Stimulated activated CD8-positive, alpha-beta memory T cell treated with anti-CD3 and anti-CD28 coated beads, Interleukin-15, amount 100 ng/mL, for 4 hours (primary cell): ENCODE measurements at places on chromosomes 5 and 9.
A peak's percentile ranks its signal among the peaks of the same experiment; 100 is the strongest.

DNA sequence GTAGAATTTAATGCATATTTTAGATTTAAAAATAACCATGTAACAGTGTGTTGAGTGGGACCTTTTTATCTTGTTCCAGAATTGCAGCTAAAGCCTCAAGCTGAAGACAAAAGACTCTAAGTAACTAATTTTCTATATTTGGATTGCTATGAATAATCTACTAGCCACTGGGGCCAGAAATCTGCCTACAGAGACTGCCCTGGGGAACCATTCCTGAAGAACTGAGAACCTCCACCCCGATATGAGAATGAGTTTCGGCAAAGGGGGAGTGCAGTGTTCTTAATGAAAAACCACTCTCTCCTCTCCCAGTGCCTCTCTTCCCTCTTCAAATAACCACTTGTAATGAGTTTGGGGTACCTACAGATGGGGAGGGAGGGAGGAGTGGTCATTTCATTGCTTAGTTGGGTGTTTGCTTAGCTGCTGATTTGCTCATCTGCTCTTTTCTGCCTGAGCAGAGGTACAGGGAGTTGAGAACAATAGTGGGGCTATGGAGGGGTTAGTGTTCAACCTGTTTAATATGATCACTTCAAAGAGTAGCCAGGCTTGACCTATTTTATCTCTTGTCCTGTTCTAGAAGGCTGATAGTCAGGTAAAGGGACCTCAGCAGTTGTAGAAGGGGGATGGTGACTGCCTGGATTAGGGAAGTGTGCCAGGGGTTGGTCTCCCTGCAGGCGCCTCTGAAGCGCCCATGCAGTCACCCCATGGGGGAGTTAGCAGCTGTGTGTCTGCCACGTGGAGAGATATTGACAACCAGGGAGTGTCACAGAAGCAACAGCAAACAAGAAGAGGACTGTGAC lies 47.7 kb downstream of the ATG10 start:
- no peak for DNase-seq

DNA sequence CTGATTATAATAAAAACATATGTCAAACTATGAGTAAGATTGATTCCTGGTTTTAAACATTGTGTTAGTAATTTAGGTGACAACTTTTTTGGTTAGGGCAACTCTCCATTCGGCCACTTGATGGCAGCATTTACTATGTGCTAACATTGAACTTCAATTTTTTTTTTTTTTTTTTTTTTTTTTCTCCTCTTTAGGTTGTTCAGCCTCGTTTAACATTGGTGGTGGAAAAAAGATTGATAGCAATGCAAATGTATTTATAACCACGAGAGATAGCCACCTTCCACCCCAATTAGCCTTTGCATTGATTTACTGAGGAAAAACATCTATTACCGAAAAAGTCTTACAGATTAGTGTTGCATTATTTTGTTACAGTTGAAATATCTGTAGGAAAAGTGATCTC lies 159.1 kb downstream of the CSNK1G3 start:
- peak; percentile 6 for DNase-seq

DNA sequence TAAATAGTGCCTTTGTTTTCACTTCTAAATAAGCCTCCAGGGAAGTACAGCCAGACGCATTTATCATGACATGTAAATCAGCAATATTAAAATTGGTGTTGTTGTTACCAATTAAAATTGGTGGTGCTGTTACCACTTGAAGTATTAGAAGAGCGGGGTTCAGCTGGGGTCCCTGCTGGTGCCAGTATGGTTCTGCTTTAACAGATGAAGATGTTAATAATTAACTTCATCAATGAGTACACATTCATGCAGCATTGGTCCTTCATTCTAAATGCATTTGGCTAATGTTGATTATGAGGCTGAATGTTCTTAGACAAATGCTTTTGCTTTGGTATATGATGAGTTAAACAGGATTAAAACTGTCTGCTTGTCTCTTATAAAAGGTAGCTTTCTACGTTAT lies 67.6 kb upstream of the TMC1 start:
- no peak for DNase-seq

DNA sequence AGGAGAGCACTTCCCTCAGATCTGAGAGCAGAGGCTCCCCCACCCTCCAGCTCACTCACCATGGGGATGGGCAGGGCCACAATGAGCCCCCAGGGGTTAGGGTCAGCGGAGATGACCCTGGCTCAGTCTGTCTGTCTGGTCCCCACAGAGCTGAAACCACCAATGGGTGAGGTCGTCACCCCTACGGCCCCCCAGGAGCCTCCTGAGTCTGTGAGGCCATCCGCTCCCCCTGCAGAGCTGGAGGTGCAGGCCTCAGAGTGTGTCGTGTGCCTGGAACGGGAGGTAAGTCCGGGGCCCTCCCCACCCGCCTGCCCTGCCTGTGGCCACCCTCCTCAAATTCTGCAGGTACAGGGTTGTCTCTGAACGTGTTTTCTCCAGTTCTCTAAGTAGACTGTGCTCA lies 49.6 kb downstream of the LRSAM1 start:
- no peak for DNase-seq

GRCh38 chr5:109922381-109922995 lies 232.8 kb downstream of the MAN2A1 start:
- DNase-seq: no peak

DNA sequence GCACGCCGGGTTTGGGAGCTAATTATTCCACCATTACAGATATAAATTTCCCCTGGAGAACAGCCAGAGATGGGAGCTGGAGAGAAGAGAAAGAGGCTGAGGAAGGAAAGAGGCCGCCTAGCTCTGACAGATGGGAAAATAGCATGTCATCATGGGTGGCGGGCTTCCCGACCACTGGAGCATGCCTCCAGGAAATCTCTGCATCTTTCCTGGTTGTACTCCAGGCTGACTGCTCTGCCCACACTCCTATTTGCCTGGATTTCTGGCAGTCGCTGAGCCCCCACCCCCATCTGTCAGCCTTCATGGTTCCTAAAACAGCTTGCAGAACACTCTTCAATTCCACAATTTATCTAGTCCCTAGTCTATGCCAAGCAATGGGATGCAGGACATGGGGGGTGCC lies 14.3 kb upstream of the GABRP start:
- no peak for DNase-seq

DNA sequence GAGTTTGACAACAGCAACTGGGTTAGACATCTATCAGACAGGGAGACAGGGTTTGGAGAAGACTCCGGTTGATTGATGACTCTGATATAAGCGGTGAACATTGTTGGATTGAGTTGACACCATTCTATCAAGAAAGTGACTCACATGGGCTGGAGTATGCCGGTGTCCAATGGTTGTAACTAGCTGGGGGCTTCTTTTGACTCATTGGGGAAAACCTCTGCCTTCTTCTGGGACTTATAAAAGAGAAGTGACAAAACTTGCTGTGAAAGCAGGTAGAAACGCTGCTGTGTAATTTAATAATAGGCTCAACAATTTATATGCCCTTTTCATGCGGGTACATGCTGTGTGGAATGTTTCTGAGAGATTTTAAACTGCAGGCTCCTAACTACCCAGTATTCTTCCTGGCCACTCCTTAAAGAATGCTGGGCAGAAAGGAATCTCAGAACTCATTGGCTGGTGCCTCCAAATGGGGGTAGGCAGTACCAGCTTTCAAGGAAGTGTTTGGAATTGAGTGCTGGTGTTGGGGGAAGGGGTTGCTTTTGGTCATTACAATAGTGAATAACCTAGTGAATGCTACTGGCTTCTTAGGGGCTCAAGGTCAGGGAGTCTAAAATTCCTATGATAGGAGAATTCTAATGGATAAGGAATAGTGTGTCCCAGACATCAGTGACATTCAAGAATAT lies 43.9 kb downstream of the FYB1 start:
- no peak for DNase-seq

GRCh38 chr5:89255845-89256463 lies 373.0 kb upstream of the MEF2C start:
- DNase-seq: no peak

DNA sequence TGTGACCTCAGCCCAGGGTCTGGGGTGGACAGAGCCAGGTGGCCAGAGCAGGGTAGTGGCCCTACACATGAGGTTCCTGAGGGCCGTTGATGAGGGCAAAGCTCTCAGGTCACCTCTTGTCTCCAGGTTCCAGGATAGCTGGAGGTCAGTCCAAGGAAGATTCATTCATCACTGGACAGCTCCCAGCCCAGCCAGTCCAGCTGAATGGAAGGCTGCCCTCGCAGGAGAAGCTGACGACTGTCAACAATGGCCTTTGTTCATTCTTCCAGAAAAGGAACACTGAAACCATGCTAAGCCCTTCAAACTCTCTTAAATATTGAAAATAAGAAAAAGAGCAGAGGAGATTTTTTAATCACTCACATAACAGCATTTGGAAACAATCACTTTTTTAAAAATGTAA lies 169.7 kb upstream of the TBCA start:
- DNase-seq: no peak

GRCh38 chr5:177130211-177131018 lies 3.2 kb upstream of the NSD1 start:
- no peak for DNase-seq

- DNase-seq: no peak
These were observed at the start of gene PRUNE2 for GRCh38 chr9:76905791-76906646. TSS of gene PRUNE2 (minus strand) at chr9:76906114. CDS start at chr9:76905963, 151 bp downstream.

DNA sequence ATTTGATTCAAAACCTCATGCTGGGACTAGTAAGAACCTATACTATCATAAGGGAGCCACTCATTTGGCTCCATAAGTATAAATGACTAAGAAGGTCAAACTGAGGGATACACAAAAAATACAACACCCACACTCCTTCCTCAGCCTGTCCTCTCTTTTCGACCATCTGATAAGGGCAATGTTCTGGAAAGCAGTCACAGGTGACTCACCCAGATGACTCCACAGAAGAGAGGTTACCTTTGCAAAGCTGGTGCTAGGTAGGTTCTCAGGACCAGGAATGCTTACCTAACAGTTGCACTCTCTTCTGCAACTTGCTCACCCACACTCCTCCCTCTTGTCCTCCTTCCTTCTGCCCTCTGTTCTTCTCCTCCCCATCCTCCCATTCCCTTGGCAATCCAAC lies 32.9 kb downstream of the LHFPL2 start:
- no peak for DNase-seq

DNA sequence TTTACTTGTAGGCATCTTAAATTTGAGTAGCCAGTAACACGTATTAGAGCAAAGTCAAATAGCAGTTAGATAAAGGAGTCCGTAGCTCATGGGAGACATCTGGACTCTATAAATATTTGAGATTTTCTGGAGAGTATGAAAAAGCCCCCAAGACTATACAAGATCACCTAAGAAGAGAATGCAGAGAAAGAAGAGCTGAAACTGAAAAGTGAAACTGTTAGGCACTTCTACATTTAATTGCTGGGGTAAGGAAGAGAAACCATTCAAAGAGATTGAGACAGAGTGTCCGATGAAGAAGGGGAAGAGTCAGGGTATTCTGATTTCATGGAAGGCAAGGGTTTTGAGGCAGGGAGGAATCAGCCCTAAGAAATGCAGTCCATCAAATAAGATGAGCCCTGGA lies 2372.1 kb downstream of the MAT2B start:
- no peak for DNase-seq

DNA sequence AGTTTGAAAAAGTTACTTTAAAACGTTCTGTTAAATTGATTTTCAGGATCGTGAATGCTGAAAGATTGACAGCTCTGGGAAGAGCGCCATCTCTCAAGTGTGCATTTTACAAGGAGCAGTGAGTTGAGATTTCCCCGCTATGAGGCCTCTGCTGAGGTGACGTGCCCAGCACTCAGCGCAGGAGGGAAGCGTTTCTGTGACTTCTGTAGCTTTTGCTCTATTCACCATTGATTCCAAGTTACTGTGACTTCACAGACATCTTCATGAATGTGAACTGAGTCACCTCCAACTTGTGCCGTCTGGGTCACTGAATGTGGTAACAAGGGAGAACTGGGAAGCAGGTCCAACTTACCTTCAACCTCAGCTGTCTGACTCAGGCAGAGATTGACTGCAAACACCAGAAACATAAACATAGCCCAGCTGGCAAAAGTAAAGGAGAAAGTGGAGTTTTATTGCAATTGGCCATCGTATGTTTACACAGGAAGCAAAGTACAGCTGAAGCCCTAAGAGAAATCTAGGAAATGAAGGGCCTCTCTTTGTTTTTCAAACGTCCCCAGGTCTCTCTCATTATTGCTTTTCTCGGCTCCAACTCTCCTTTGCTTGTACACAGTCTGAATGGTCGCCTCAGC lies 428.8 kb upstream of the CLINT1 start:
- no peak for DNase-seq

GRCh38 chr5:80057099-80057498 lies 22.0 kb downstream of the THBS4 start:
- no peak for DNase-seq

DNA sequence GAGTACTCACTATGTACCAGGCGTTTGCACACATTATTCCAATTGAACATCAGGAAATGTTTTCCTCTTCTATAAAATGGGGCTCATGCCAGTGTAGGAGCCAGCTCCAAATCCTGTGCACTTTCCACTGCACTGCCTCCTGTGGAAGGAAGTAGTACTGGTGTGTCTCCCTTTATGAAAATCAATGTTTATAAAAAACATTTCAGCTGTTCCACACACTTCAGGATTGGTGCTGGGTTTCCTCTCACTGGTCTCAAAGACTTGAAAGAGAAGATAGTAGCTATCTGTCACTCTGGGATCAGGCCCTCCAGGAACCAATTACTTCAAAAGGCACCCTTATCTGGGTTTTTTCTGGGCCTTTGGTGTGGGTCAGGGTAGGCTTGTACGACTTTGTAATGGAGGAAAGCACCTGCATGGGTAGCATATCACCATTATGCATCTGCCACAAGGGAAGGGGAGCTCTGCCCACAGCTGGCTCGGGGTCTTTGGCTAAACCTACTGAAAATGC lies 32.5 kb downstream of the RAB14 start:
- DNase-seq: no peak

GRCh38 chr5:134937526-134937925 lies 30.2 kb upstream of the CATSPER3 start:
- DNase-seq: no peak

- no peak for DNase-seq
These were observed 92.1 kb downstream of the CRB2 start for GRCh38 chr9:123447934-123448646.

DNA sequence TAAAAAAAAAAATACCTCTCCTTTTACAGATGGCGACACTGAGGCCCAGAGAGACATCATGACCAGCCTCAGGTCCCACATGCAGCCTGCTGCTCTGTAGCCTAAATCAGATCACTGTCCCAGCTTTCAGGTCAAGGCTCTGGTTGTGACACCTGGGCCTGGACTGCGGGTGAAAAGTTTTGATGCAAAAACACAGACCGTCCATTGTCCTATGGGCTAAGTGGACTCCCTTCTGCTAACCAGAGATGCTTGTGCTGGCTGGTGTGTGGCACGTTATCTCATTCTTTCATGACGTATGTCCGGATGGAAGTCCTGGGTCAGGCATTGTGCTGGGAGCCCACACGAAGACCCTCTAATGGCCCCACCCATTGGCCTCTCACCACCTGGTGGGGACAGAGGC lies 7.8 kb downstream of the NEK6 start:
- DNase-seq: no peak

GRCh38 chr5:178839319-178839704 lies 20.4 kb upstream of the ZNF354B start:
- DNase-seq: no peak
